M059J (cell line): ENCODE measurements at places on chromosomes 2 and 18.

GRCh38 chr2:216142540-216142939, 33.4 kb downstream of the XRCC5 start:
- DNase-seq: peak; percentile 18

DNA sequence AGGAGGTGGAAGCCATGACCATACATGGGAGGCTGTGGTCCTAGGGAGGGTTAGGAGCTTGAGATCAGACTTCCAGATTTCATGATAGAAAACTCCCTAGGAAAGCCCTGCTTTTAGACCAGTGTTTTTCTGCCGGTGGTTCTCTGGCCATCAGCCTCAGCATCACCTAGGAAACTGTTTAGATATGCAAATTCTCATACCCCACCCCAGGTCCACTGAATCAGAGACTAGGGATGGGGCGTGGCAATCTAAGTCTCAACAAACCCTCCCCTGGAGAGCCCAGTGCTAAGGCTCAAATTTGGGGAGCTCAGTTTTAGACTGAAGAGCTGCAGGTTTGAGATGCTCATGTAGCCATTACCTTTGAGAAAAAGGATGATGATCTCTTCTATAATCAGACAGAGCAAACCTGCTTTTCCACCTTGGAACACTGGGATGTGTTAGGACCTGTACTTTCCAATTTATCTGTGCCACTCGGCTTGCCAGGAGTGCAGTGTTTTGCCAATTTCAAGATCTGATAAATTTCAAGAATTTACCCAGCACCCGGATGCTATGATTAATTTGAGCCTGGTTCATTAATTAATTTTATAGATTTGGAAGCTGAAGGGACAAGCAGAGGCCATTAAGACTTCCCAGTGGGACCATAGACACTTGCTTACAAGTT, 31.5 kb upstream of the LYPD6B start:
- DNase-seq: no peak

DNA sequence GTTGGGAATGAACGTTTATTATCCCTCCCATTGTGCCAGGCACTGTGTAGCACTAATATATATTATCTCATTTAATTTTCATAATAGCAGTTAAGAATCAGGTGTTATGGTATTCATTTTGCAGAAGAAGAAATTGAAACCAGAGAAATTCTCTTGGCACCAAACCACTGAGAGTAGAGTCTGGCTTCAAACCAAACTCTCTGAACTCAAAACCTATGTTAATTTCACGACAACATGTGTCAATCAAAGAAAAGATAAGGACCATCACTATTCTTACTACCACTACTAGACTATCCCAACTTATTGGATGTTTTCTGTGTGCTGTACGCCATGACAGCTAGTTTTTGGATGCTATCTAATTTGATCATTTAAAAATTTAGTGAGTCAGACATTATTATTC, 24.1 kb upstream of the ZEB2 start:
- DNase-seq: no peak

DNA sequence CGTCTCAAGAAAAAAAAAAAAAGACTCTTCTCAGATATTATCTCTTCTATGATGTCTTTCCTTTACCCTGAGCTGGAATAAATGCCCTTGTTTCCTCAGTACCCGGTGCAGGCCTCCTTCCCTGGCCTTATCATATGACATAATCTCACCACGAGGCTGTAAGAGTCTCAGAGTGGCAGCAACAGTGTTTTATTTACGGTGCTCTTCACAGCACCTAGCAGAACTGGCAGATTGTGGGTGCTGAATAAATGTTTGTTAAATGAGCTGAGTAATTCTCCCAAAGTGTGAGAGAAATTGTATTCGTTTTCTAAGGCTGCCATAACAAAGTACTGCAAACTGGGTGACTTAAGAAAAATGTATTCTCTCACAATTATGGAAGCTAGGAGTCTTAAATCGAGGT, 82.8 kb upstream of the CD28 start:
- DNase-seq: peak; percentile 76

DNA sequence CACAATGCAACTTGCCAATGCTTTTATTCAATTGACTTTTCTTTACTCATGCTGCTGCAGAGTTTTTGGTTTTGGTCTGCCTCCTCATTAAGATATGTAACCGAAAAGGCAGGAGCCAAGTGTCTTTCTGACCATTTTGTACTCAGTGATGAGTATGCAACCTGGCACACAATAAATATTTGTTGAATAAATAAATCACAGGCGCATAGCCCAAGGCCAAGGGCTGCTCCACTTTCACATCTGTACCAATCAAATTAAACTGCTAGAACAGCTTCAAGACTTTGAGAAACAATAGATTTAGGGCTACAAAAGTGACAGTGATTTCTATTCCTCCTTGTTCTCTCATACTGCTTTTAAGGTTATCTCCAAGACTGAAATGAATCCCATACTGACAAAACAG, 828.2 kb downstream of the RNF144A start:
- DNase-seq: peak; percentile 13

- DNase-seq: peak; percentile 96
These were observed 6.7 kb upstream of the SDC1 start for GRCh38 chr2:20231598-20232026.

GRCh38 chr2:55430211-55430975, 10.7 kb upstream of the CCDC88A start:
- DNase-seq: peak; percentile 9
